ENCODE measurements at places on chromosomes 6 and 20.

- DNase-seq: no peak
Observed at GRCh38 chr6:135833771-135834170, 17.7 kb upstream of the PDE7B start.

- DNase-seq: peak; percentile 68
Observed at GRCh38 chr6:45959534-45960145, 56.0 kb downstream of the CLIC5 start.

DNA sequence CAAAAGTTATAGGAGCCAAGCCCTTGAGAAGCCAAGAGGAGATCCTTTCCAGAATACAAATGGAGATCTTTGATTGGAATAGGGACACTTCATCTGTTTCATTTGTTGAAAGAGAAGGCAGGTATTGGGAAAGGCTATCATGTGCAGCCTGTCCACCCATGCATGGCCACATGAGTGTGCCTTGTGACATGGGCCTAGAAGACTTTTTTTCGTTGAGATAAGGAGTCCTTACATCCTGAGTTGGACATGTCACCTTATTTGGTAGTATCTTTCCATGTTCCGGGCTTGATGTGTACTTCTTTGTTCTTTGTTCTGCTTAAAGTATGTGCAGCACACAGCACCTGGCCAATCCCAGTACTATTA lies 42.1 kb upstream of the SYNCRIP start:
- DNase-seq: no peak

DNA sequence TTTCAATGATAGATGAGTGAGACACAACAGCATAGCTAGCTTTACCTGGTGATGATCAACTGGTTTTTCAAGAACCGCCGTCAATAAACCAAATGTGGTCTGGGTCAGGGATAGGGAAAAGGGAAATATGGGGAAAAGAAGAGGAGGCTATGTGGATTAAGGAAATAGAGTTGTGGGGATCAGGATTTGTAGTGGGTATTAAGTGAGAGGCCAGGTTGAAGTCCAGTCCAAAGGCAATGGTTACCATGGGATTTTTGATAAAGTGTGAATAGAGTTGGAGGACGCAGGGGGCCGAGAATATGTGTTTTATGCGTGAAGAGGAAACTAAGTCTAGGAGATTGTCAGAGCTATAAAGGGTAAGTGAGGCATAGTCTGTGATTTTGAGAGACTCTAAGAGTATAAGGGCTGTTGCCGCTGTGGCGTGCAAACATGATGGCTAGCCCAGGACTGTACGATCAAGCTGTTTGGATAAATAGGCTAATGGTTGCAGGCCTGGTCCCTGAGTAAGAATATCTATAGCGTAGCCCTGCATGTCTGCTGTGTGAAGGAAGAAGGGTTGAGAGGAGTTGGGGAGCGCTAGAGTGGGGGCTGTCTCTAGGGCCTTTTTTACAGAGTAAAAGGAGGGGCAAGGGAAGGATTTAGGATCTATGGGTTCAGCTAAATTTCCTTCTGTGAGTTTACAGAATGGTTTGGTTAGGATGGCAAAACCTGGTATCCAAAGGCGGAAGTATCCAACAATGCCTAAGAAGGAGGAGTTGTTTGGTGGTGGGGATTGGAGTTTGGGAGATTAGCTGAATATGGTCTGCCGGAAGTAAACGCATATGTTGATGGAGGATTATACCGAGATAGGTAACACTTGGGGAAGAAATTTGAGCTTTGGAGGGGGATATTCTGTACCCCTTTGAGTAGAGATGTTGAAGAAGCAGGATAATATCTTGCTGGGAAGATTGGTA lies 749.7 kb upstream of the ADGRB3 start:
- DNase-seq: no peak

GRCh38 chr20:14142171-14142570 lies 146.9 kb downstream of the MACROD2 start:
- DNase-seq: peak; percentile 27

DNA sequence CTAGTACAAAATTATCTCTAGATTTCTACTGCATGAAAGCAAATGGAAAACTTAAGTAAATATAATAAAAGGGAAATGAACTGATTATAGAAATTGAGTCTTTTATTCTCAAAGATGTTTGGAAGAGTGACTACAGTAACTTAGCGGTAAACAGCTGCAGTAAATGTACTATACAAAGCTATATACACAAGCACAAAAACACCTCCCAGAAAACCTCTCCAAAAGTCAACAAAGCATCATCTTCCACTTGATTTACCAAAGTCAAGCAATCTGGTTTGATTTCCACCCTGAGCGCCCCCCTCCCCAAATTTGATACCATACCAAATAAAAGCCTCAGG lies 142.1 kb upstream of the SHLD1 start:
- DNase-seq: no peak

GRCh38 chr6:30790724-30791383 lies 46.5 kb upstream of the IER3 start:
- no peak for DNase-seq

DNA sequence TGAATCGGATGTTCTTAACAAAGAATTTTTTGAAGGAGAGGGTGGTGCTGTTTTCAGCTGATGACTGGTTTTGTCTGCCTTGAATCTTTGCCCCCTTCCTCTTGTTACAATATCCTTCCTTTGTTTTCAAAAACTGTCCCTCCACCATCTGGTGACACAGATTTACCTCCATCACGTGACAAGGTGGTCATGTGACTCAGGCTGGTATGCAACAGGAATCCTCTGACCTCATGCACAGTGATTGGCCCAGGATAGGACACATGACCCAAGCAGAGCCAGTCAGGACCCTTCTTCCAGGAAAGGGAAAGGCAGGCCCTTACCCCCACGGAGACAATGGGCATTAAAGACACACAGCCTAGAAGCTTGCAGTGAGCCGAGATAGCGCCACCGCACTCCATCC lies 84.7 kb upstream of the MC3R start:
- peak; percentile 6 for DNase-seq

DNA sequence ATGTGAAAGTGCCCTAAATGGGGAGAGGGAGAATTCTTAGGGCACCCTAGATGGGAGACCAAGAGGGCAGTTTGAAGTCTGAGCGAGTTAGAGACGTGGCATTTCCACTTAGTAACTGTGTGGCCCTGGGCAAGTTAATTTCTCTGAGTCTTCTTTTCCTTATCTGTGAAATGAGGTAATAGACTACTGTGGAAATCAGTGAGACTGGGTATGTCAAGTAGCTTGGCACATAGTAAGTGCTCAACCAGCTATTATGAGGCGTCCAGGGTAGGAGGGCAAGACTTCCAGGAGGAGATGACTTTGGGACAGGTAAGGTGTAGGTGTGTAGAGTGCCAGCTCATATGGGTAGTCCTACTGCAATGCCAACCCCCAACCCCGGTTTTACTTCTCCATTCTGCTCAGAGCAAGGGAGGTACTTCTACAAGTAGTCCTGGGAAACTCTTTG lies 770 bp downstream of the KIF3B start:
- DNase-seq: peak; percentile 13

DNA sequence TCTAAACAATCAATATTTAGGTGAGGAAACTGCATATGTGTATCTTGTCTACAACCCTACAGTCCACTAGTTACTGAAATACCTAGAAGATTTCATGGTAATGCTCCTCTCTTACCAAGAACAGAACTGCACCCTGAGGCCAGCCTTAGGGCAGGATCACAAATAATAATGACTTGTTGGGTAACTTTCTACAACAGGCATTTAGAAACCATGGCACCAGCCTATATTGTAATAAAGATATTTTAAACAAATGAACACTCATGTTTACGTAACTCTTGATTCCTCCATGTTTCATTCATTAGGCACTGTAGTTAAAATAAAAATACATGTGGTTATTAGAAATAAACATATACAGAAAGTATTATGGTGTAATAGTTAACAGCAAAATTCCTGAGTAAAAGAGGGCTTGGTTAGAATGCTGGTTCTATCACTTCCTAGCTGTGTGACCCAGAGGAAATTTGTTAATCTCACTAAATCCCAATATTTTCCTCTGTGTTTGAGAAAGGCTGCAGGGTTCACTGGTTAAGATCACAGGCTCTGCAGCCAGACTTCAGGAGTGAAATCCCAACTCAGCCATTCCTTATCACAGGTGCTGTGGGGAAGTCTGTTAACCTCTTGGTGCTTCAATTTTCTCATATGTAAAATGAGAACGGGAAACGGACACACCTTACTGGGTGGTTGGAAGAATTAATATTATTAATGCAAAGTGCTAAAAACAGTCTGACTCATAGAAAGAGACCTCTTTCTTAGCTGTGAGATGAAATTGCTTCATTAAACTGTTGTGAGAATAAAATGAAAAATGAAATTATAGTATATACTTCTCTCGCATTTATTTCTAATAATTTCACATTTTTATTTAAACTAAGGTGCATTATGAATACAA lies 8.5 kb downstream of the HMGN3 start:
- no peak for DNase-seq

GRCh38 chr6:34189806-34190503 lies 44.1 kb upstream of the GRM4 start:
- no peak for DNase-seq

- DNase-seq: peak; percentile 97
Observed at GRCh38 chr20:54134445-54135220, 39.2 kb downstream of the CYP24A1 start.

- DNase-seq: no peak
Observed at GRCh38 chr20:51216850-51217249, 193.9 kb upstream of the KCNG1 start.

DNA sequence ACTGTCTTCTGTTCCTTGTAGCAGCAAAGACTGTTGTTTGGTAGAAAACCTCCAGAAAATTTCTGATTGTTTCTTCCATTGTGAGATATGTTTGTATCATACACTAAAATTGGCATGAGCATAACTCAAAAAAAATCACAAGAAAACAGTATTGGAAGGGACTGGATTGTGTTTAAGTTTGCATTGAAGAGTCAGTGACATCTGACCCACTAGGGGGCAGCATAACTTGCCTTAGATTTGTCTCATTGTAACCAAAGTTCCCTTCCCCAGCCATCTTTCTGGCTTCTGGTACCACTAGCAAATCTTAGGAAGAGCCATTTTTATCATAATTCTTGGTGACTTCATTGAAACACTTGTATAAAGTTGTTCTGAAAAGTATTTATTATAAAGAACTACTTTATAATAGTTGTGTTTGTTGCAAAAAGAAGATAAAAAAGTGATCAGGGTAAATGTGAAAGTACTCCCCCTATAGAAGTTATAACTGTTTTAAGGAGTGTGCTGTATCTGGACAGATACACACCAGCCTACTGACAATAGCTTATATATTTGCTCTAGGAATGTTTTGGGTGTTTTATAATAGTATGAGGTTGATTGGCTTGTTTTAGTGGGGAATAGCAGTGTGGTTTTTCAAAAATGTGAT lies 7.7 kb downstream of the CSTF1 start:
- peak; percentile 72 for DNase-seq

DNA sequence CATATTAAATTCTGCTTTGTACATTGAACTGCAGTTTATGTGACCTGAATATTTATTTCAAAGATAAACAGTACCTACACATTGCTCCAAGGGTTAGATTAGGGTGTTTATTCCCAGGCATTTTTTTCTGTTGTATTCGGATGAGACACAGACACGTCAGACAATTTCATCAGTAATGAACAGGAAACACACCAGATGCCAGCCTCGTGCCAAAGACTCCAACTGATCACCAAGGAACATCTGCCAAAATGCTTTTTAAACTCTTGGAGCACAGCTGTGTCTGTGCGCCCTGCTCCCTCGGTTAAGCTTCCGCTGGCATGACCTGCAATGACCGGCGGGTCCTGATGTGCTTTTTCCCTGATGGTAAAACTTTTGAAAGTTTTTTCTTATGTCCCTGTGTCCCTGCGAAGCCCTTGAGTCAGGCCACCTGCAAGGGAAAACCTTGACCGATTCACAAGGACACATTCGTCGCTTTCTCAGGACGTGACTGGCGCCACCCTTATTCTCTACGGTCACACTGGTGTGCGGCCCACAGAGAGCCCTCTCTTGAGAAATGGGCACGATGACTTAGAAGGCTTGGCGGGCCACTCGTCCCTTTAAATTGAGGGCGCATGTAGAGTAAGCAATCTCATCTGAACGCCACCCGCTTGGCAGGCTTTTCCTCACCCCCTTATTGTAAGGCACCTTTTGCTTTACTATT lies 173.9 kb downstream of the QKI start:
- DNase-seq: peak; percentile 53

DNA sequence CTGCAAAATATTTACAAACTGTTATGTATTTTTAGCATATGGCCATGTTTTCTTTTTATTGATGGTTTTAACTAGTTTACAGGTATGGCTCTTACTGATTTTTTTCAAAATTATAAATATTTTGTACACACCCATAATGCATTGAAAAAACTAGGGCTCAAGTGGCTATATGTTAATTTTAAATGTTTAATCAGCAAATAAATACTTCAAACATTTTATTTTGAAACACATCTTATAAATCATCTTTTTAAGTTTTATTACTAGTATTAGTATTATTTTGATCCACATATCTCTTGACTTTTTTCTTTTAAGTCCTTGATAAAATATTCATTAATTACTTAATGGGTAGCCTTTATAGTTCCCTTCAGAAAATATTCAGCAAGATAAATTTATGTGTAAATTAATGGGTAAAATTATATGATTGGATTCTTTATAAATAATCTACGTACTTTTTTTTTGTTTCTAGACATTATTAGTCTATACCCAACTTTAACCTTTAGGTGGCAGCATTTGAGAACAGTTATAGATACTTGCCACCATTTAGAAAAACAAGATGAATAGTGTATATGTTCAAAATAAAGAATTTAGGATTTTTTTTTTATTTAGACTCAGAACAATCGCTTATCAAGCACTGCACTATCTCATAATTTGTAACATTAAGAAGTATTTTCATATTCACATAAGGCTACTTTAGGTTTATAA lies 241.9 kb downstream of the ADGRB3 start:
- DNase-seq: peak; percentile 36

DNA sequence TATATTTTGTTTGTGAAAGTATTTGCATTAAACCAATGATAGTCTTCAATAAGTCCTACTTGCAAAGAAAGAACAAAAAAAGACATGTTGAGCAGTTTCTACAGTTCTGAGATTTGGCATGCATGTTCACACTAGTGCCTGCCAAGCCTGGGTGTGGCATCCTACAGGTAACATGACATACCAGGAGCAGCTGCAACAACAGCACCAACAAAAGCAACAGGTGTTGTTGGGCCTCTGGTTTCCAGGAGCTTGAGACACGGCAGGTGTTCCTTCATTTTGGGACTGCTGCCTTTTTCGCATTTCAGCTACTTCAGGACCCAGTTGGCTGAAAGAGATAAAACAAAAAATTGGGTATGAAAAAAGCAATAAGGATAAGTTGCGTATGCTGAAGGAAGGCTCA lies 41.2 kb upstream of the MTRF1L start:
- no peak for DNase-seq

- DNase-seq: peak; percentile 54
Observed at GRCh38 chr6:42428326-42429041, 23.2 kb downstream of the TRERF1 start.

Measured in M059J (cell line).